Keratinocyte (primary cell): ENCODE measurements at places on chromosomes 12 and 14. TPM values are rescaled to one million over a fixed set of nuclear protein-coding genes. Genes with fewer than 3 reads are reported as not detected.

- DNase-seq: no peak
Measured at GRCh38 chr14:61510736-61511557, 184.4 kb upstream of the HIF1A start.

Gene CARMIL3
- 0.02 to 0.76 TPM (median 0.12 TPM) in 3 replicates for polyA plus RNA-seq

Gene GYS2
- polyA plus RNA-seq: not detected in 3 replicates

GRCh38 chr12:121668750-121669520, 519 bp downstream of the MORN3 start:
- DNase-seq: no peak

GRCh38 chr14:24565766-24566165, 10.3 kb downstream of the CTSG start:
- no peak for DNase-seq

Gene RASSF9
- 2.5 to 4.7 TPM (median 4.2 TPM) in 3 replicates for polyA plus RNA-seq

DNA sequence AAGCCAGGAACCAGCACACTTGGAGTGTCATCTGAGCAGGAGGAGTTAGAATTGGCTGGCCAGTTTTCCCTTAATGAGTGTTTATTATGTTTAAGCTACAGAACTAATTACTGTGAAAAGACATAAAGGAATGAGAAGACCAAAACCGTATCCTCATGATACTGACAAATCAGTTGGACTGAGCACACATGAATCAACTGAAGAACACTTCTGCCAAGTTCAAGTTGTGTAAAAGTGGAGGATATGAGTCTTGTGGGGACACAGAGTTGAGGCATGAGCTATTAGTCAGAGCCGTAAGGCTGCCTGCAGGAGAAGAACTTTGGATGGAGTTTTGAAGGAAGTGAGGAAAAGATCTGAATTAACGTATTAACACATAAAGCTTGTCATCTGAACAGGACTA, 43.1 kb downstream of the HMGA2 start:
- DNase-seq: no peak

GRCh38 chr12:48999371-49000131, at the start of gene DDN:
Gene DDN (minus strand): TSS chr12:48999375. CDS start chr12:48999287, 88 bp downstream.
- no peak for DNase-seq

- no peak for DNase-seq
Measured at GRCh38 chr14:105577314-105577861, 51.0 kb downstream of the TMEM121 start.

- no peak for DNase-seq
Measured at GRCh38 chr12:54294152-54294952, 6.5 kb downstream of the NFE2 start.

- DNase-seq: no peak
Measured at GRCh38 chr14:36067428-36068187, 108.9 kb downstream of the PTCSC3 start.

Gene SLC2A13
- polyA plus RNA-seq: 0.70 to 1.1 TPM (median 0.93 TPM) in 3 replicates

Gene C12orf54
- 3.3 to 5.3 TPM (median 4.3 TPM) in 3 replicates for polyA plus RNA-seq

GRCh38 chr12:91009319-91009950, 4.7 kb upstream of the EPYC start:
- DNase-seq: no peak
